ENCODE measurements at places on chromosomes 7 and 10. TPM values are rescaled to one million over a fixed set of nuclear protein-coding genes. Genes with fewer than 3 reads are reported as not detected.

DNA sequence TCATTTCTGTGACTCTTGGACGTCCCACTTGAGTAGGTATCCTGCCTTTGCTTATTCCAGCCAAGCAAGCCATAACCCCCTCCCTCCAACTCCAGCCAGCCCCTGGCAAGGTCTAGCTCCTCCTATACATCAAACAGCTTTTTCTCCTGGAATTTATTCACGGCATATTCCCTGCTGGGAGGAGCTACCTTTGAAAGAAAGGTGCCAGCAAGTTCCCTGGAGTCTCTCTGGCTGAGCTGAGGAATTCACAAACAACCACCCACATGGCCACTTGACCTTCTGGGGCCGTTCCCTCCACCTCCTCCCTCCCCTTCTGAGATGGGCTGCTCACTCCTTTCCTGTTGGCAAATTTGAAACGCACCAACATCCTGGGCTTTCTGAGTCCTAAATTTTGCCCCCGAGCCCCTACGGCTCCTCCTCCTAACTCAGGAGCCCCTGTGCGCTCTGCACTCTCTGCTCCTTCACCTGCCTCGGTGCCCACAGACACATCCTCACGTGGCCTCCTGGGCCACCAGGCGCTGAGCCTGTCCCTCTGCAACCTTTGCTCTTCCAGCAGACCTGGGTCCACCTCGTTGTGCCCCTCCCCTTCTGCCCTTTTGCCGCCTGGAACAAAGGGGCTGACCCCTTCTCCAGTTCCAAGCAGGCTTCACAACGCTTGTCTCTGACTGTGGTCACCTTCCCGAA lies 48.0 kb downstream of the HSPA12A start:
- DNase-seq = peak; percentile 7

DNA sequence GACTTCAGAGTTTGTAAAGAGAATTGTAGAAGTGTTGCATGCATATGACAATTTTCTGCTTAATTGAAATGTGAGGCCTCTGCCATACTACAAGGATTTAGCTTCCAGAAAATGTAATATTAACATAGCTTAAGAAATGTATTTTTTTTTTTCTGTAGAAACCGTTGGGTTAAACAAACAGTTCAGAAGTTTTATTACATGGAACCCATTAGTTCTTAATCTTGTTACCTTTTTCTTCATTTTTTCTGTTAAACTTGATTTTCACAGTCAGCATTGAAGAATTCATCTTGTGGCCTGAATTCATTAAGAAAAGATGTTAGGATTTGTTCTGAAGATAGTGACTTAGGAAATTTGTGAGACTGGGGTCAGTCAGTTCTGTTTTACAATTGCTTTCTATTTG lies 4.9 kb downstream of the PTEN start:
- DNase-seq = peak; percentile 27

DNA sequence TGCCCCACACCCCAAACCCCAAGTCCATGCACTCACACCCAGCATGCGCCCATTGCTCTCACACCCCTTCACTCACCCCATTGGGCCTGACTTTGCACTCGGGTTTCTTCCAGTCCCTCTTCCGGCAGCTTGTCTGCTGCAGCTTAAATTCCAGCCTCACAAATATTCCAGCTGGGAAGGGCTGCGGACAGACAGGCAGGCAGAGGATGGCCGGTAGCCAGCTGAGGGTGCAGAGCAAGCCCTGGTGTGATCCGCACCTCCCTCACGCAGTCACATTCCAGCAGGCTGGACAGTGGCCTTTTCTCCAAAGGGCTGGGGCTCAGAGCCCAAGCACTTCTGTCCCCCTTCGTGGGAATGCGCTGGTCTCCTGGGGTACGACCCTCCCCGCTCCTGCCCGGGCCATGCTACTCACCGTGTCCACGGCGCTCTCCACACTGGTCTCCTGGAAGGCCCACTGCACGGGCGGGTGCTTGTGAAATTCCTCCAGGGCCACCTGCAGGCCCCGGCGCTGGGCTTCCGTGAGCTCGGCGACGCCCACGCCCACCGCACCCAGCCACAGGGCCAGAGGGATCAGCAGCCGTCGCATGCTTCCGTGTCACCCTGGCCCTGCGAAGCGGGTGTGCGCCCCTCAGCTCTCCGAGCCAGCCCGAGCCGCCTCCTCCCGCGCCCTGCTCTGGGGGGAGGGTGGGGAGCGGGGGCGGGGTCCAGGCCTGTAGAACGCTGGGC lies 1.2 kb downstream of the RARRES2 start:
- peak; percentile 82 for DNase-seq

DNA sequence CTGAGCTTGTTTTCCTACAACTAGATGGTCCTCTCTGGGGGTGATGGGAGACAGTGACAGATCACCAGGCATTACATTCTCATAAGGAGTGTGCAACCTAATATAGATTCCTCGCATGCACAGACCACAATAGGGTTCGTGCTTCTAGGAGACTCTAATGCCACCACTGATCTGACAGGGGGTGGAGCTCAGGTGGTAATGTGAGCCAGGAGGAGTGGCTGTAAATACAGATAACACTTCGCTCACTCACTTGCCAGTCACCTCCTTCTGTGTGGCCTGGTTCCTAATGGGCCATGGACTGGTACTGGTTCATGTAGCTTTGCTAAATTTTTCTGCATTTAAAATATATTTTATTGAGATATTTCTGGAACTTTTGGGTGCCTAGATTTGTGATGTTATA lies 202.3 kb upstream of the ZNF32 start:
- DNase-seq = no peak

DNA sequence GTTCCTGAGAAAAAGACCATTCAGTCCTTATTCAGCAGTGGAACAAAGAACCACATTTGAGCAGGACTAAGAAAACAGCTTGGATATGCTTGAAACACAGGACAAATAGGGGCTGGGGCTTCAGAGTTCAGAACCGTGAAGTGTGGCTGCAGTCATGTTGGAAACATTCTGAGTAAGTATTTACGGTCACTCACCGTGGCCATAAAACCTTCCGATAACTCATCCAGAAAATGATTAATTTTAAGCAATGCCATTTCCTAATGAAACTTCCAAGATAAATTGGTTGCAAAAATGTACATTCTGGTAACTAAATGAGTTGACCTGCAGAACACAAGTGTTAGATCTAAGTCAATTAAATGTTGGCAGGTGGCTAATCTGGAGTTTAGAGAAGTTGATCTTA lies 279.2 kb downstream of the CXCL12 start:
- DNase-seq = no peak

The CWF19L1 gene
- 21.3 TPM for total RNA-seq

- no peak for DNase-seq
Observed at GRCh38 chr10:60973086-60973485, 29.1 kb upstream of the RHOBTB1 start.

DNA sequence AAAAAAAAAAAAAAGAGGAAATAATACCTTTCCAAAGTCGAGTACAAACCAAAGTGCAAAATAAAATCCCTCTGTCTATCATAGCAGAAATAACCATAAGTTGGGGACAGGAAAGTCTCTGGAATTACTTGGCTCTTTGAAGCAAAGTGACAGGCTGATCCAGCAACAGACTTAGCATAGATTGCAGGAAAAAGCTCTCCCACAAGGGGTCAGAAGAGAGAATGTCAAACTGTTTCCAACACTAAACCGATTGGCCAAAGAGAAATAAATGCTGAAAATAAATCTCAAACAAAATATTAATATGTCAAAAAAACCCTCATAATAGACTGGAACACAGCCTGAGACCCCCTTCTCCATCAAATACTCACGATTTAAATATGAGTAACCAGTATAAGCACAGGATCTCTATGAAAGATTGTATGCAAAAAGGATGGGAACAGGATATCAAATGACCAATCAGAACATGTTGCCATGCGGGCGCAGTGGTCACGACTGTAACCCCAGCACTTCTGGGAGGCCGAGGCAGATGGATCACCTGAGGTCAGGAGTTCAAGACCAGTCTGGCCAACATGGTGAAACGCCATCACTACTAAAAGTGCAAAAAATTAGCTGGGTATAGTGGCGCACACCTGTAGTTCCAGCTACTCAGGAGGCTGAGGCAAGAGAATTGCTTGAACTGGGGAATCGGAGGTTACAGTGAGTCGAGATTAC lies 1000.7 kb upstream of the LRRN3 start:
- peak; percentile 12 for DNase-seq

GRCh38 chr10:110612087-110612486 lies 32.0 kb upstream of the RBM20 start:
- DNase-seq = no peak

The MYH16 gene
- total RNA-seq = not detected

DNA sequence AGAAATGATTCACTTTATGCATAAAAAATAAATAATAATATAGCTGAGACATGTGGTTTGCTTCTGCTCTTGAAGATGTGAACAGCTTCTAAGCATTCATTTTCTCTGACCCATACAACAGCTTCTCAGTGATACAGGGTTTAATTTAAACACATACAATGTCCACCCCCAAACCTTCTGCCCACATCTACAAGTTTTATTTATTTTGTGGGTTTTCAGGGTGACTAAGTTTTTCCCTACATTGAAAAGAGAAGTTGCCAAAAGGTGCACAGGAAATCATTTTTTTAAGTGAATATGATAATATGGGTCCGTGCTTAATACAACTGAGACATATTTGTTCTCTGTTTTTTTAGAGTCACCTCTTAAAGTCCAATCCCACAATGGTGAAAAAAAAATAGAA lies 17.2 kb downstream of the INHBA start:
- no peak for DNase-seq

GRCh38 chr10:132652936-132653590 lies 115.5 kb downstream of the INPP5A start:
- no peak for DNase-seq

GRCh38 chr7:122572706-122573105 lies 126.2 kb downstream of the RNF133 start:
- no peak for DNase-seq

- peak; percentile 31 for DNase-seq
Observed at GRCh38 chr10:113187063-113187777, 237.2 kb downstream of the TCF7L2 start.

The CYP26A1 gene
- total RNA-seq = not detected

DNA sequence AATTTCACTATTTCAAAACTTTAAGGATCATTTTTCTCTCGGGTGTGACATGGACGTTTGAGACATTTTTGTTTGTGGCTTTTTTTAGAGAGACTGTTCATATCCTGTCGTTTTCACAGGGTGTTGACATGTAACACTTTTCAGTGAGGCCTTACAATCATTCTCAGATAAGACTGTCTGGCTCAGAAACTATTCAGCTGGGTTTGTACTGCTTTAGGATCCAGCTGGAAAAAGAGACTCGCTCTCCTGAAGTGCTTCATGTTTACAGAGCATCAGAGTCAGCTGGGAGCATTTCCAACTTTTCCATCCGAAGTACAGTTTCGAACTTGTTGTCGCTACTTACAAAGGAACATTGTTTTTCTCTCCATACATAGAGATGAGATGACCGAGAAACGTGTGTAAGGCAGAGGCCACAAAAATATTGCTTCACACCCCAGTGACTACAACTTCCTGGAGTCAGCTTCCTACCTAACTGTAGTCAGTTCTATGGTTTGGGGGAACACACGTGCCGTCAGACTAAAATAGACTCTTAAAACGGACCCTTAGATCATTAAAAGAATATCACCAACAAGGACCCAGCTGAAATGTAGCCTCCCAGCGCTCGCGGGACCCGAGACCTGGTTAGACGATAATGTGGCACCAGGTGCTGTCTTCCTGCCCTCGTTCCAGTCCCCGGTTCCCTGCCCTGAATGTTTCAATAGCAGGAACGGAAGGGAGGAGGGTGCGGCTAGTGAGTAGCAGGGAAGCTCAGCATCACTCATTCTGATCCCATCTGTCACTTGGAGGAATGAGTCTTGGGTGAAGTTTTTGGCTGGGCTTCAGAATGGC lies 78.0 kb downstream of the MKI67 start:
- peak; percentile 69 for DNase-seq

DNA sequence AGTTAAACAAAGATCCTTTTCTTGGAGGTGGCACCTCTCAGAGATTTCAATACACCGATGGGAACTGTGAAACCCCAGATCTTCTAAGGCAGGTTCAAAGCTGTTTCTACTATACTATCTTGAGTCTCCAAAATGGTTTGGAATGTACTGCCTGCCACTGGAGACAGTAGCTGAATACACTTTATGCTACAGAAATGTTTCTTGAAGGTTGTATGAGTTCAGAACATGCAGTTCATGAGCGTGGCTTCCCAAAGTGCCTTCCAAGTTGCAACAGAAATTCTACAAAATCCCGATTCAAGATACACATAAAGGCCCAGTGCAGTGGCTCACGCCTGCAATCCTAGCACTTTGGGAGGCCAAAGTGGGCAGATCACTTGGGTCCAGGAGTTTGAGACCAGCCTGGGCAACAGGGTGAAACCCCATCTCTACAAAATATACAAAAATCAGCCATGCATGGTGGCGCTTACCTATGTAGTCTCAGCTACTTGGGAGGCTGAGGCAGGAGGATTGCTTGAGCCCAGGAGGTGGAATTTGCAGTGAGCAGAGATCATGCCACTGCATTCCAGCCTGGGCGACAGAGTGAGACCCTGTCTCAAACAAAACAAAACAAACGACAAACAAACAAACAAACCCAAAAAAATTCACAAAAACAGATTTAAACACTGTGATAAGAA lies 36.3 kb downstream of the FAM171A1 start:
- no peak for DNase-seq

The EFCAB10 gene
- not detected for total RNA-seq

DNA sequence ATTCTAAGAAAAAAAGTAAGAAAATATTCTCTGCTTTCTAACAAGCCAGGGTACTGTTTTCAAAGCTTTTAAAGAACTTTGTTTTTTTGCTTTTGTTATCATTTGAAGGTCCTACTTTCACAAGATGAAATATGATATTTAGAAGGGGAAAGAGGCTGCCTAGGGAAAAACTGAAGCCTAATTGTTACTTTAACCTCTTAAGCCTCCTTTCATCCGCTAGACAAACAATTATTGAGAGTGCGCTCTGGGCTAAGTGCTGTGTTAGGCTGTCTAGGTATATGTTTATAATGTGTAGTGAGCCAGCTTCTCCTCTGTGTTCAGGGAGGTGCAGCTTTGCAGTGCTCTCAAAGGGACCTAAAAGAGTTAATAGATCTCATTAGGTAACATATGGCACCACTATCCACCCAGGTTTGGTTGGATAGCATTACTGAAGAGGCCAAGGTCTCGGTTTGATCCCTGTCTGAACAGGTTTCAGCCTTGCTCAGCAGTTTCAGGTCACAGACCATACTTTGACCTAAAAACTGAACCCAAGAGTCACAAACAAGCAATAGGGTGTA lies 17.9 kb downstream of the PDK4 start:
- no peak for DNase-seq

- no peak for DNase-seq
Observed at GRCh38 chr10:96701265-96701664, 19.0 kb downstream of the PIK3AP1 start.

DNA sequence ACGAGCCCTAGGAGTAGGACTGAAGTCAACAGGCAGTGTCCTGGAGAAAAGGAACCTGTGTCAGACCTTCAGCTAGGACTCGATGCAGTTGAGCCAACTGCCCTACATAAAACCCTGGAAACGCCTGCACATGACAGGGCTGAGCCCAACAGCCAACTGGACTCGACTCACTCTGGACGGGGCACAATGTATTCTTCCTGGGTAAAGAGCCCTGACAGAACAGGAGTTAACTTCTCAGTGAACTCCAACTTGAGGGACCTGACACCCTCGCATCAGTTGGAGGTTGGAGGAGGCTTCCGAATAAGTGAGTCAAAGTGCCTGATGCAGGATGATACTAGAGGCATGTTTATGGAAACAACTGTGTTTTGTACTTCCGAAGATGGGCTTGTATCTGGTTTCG lies 93.5 kb downstream of the KMT2E start:
- DNase-seq = no peak

The WNT8B gene
- total RNA-seq = not detected

The CNPY1 gene
- not detected for total RNA-seq
